ENCODE measurements at places on chromosomes 5 and 9. TPM values are rescaled to one million over a fixed set of nuclear protein-coding genes. Genes with fewer than 3 reads are reported as not detected.

ZBED3 gene
- polyA plus RNA-seq: 40.3 TPM

RETREG1 gene
- 43.1 TPM for polyA plus RNA-seq

DNA sequence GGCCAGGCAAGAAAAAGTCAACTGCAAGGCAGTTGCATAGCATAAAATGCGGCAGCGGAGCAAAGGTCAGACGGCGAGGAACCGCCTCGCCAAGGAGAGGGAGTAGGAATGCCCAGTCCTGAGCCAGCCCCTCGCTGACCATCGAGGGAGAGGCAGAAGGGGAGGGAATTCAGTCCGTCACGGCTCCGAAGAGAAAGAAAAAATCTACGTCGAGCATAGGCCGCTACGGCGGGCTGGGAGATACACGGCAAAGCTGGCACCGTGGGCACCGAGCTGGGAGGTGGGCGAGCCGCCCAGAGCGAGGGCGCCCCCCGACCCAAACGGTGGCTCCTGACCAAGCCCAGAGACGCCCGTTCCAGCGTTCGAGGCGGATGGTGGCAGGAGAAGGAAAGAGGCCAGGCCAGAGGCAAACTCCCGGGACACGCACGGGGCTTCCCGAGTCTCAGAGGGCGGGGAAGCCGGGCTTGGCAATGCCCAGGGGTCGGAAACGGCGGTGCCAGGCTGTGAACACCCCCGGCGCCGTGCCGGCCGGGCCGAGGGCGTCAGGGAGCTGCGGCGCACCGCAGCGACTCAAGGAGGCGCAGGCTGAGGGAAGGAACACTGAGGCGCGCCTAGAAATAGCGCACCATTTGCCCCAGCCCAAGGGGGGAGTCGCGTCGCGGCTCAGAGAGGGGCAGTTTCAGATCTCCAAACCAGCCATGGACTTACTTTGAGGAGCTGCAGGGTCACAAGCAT is 518 bp downstream of the SPRY4 start:
- DNase-seq: peak; percentile 36

GRCh38 chr9:76644647-76645250 is 119.5 kb upstream of the PCA3 start:
- no peak for DNase-seq

DNA sequence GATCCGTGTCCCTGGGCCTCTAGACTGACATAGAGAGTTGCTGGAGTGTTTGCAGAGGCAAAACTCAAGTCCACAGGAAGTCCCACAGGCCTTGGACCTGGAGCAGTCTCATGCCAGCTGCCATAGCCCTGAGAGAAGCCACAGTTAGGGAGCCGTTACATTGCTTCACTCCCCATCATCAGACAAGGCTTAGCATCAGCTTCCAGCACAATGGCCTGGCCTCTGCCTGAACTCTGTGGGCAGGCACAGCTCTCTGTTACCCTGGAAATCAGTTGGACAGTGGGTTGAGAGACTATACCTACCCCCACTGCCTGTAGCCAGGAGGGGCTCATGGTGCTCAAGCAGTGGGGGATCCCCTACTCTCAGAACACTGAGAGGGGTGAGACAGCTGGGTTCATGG is 16.2 kb upstream of the C9orf72 start:
- DNase-seq: no peak

- no peak for DNase-seq
These were observed 2118.6 kb upstream of the C9orf72 start for GRCh38 chr9:29691758-29692407.

DNA sequence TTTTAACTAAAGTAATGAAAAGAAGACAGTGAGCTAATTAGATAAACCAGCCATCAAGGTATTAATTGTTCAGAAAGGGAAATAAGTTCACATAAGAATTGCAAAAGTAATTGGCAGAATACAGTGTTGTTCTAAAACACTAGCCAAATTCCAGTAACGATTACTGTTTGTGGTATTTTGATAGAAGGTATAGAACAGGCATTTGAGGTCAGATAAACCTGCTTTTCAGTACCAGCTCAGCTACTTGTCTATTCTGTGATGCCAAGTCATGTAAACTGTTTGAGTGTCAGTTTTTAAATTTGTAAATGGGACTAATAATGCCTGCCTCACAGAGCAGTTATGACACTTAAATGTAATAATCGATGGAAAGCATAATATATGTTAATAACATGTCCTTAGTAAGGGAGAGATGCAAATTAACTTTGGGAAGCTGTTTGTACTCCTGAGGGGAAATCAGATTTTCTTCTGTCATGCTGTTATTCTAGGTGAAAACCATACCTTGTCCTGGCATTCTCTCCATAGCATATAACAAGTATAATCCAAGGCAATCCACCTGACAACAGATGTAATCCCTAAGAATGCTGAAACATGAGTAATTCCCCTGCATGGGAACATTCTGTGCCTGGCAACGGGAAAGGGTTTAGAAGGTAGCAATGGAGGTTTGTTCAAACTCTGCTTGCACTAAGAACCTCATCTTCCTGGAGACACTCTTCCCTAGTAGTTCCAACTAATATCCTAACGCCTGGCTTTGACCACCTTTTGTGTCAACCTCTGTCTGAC is 509.5 kb upstream of the PAPPA start:
- DNase-seq: no peak

DNA sequence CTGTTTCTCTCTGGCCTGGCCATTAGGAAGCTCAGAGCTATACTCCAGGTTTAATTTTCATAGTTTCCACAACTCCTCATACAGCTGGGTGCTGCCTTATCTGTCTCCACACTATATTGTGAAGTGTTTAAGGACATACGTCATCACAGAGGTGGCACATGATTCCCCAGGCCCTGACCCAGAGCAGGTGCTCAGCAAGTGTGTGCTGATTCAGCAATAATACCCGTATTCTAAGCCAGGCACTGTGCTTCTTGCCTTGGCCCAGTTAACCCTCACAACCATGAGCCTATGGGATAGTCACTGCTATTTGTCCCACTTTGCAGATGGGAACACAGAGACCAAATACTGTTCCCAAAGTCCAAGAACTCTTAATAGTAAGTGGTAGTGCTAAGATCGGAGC is 93.5 kb upstream of the SMIM23 start:
- DNase-seq: no peak
